ENCODE measurements at places on chromosomes 3 and 15. TPM values are rescaled to one million over a fixed set of nuclear protein-coding genes. Genes with fewer than 3 reads are reported as not detected.

PAK6 gene
- not detected for total RNA-seq

CPLX3 gene
- total RNA-seq: not detected

TF gene
- 0.18 TPM for total RNA-seq

PLSCR5 gene
- not detected for total RNA-seq

GRIP2 gene
- not detected for total RNA-seq

KBTBD12 gene
- not detected for total RNA-seq

DNA sequence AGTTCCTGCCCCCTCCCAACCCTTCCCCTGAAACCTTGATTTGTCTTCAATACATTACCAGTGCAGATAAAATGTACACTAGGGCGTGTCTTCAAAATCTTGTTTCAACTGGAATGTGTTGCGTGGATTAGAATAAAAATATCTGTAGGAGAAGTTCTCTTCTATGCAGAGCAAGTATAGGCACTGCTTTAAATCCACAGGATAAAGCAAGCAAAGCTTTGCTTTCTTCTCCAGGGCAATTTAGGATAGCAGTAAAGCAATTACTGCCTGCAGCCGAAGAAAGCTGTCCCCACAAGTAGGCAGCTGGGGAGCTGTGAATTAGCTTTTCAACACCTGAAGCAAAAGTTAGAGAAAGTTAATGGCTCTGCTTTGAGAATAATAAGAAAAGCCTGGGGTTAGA lies 329.7 kb upstream of the KCNMB2 start:
- DNase-seq: no peak

- DNase-seq: peak; percentile 19
Observed at GRCh38 chr15:97234851-97235610, 725.5 kb upstream of the ARRDC4 start.

GRCh38 chr15:91338766-91339165 lies 238.7 kb downstream of the SV2B start:
- no peak for DNase-seq

DNA sequence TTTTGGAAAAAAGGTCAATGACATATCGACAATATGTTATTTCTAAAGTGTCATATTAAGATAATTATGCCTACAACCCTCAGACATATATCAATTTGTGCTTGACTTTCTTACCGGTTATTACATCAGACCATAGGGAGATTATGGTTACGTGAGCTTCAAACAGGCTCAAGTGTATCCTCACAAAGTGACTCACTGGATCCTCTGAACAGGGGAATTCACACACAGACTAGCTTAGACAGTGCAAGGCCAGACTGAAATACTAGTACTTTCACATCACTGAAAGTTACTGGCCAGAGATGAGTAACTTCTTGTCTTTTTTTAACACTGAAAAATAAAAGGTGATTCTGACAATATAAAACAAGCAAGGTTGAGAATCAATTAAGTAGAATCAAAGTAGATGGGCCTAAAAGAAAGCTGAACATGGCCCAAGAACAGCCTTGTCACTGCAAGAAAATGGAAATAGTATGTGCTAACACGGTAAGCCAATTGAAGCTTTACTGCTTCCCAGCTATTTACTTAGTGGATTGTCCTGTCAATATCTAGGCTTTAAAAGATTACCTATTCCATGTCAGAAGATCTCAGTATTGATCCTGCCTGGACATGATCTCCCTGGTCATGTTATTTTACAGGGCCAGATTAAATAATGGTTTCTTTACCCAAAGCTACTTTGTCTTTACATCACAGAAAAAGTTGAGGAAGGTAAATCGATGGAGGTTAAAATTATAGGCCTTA lies 848.6 kb downstream of the ROBO1 start:
- DNase-seq: no peak

- DNase-seq: no peak
Observed at GRCh38 chr15:33243393-33243792, 48.9 kb upstream of the FMN1 start.

DNA sequence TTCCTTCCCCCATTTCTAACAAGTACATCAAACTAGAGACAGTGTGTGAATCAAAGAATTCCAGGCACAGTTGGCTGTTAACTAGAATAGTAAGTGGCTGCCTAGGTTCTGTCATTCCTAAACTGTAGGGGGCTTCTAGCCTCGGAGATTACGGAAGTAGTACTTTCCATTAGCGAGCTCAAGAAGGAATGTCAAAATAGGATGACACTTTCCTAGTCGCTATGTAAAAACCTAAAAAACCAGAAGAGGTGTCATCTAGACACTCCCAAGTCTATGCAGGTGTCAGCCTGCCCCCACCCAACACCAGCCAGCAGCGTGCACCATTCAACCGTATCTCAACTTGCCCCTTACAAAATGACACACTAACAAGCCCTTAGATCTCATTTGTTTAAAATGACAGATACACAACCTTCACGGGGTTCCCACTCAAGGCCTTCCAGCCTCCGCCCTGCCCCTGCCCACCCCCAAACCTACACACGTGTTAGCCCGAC lies 874 bp downstream of the INO80 start:
- DNase-seq: no peak

- no peak for DNase-seq
Observed at GRCh38 chr15:31503256-31503655, 176.6 kb downstream of the KLF13 start.

GRCh38 chr15:60121845-60122244 lies 117.7 kb downstream of the FOXB1 start:
- no peak for DNase-seq

DNA sequence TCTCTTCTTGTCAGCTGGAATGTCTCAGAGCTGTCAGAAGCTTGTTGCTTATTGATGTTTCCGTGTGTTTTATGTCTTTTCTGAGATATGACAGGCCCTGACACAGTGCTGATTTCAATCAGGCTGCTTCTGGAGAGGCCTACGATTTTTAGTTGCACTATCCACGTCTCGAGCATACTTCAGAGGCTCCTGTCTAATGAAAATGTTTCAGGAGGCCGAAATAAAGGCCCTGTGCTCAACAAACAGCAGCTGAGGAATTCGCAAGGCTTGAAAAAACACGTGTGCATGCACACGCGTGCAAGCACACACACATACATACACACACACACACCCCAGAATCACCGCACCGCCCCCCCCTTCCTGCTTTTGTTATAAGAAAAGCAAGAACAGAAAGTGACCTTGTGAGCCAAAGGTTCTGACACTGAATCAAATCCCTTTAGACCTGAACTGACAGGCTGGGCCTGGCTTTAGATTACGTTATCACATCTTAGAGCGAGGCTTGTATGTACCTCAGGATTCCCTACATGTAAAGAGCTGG lies 296.6 kb downstream of the NR2F2 start:
- no peak for DNase-seq

- DNase-seq: no peak
Observed at GRCh38 chr3:130772129-130772528, 25.5 kb upstream of the PIK3R4 start.

- no peak for DNase-seq
Observed at GRCh38 chr15:29090617-29091466, 178.8 kb downstream of the NSMCE3 start.

DNA sequence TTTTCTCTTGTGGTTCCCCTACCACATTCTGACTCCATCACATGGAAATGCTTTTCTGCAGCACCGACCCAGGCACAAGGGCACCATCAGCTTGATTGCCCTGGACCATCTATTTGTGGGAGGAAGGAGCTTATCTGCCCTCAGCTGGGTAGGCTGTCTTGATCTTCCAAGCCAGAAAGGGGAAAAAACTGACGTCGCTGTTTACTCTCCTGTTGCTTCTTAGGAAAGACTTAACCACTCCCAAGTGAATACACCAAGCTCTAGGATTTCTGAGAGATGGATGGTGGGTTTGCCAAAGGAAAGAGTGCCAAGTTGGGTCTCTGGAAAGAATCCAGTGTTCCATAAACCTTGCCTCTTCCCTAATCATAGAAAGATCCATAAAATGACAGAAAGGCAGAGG lies 4.0 kb downstream of the TNFAIP8L3 start:
- no peak for DNase-seq

GRCh38 chr15:53580366-53580765 lies 179.1 kb downstream of the WDR72 start:
- no peak for DNase-seq

DNA sequence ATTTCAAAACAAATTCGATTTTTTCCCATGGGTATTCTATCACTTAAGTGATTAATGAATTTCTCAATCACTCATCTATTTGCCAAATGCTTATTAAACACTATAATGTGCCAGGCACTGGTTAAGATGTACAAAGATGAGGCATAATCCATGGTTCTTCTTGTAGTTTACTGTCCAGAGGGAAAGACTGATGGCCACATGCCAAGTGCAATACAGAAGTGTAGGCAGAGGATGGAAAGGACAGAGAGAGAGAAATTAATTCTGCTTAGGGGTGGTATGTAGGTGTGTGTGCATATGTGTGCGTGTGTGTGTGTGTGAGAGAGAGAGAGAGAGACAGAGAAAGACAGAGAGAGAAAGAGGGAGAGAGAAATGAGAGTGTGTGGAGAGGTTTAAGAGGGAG lies 120.8 kb upstream of the CCNL1 start:
- DNase-seq: no peak

Data from pulmonary artery endothelial cell (primary cell).